Stimulated activated CD4-positive, alpha-beta T cell treated with anti-CD3 and anti-CD28 coated beads, Interleukin-15, amount 100 ng/mL, for 1 hour (primary cell): ENCODE measurements at places on chromosomes 12 and 14.

DNA sequence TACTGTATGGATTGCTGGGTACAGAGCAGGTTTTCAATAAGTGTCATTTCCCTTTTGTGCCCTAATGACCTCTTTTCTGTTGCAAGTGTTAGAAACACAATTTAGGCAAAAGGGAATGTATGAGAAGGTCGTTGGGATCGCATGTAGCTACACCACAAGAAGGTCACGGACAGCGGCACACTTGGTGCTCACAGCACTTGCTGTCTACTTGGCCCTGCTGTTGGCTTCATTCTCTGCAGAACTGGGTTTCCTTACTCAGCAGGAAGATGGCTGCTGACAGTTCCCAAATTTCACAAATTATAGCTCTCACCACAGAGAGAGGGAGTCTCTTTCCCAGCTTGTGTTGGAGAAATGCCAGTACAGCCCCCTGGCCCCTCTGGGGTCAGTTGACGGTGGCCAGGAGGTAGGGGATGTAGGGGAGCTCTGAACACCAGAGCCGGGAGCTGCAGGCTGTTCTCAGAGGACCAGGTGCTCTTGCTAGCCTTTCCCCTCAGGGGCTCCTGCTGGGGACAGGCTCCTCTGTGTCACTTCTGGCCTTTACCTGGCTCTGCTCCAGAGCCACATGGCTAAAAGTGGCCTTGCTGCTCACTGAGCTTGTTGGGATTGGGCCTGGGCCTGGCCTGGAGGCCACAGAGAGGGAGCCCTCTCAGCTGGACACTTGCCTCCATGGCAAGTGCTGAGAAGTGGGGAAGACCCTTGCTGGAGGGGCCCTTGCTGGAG, 50.9 kb upstream of the BCL7A start:
- no peak for DNase-seq

- DNase-seq = no peak
Measured at GRCh38 chr12:50734409-50735263, 29.3 kb upstream of the ATF1 start.

DNA sequence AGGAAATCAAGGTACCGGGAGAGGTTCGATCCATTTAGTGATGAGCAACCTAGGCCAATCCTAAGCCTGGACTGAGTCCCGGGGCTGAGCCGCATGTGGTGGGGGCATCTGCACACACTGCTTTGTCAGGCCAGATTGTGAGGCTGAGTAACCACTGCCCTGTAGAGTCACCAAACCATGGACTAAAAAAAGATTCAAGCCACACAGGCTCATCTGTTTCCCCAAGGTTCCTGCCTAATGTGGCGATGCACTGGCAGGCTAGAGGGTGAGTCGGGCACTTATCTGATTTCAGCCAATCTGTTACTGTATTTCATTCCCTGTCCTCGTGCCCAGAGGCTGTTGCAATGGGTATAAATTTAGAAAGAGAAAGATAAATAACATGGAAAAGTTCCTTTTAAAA, 140.8 kb downstream of the TTC7B start:
- DNase-seq = no peak

DNA sequence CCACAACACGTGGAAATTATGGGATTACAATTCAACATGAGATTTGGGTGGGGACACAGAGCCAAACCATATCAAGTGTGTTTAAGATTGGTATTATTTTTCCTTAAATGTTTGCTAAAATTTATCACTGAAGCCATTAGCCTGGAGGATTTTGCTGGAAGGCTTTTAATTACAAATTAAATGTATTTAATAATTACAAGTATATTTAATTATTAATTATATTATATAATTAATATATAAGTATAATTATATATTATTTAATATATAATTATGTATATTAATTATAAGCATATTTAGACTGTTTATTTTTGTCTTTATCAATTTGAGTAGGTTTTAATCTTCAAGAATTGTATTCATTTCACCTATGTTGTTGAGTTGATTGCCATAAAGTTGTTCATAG, 427.4 kb upstream of the FLRT2 start:
- DNase-seq = no peak

DNA sequence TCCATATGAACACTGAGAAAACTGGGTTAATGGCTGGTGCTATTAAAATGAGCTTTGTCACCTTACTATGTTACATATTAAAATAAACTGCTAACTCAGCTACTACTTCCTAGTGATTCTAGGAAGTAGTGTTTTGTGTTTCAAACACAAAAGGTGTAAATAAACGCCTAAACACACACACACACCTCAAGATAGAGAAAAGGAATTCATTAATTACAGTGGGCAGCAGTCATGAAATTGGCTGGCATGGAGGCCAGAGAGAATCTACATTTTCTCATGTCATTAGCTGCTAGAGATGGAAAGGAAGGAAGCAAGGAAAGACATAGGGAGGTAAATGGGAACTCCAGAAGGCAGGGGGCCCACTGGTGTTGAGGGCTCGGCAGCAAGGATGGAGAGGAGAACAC, 787 bp upstream of the PRMT5 start:
- DNase-seq = no peak

DNA sequence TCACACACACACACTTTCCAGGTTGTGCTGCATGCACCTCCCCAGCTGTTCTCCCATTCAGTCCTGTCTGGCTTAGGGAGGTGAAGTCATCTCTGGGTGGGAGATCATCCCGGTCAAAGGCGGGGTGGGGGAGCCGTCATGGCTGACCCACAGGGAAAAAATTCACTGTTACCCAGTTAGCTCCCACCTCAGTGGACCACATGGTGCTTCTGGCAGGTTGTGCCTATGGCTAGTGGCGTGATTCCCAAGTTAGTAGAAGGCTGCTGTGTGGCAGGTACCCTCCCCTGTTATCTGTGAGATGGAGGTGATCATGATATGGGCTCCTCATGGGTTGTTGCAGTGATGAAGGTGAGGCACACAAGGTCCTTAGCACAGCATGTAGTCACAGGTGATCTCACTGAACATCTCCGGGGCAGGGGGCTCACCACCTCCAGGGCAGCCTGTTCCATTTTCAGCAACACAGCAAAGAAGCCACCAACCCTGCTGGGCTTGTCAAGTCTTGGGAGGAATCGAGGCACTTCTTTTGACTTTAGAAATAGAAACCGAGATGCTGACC, 154.9 kb upstream of the CCND2 start:
- no peak for DNase-seq

- DNase-seq = no peak
Measured at GRCh38 chr12:113933201-113933786, 32.8 kb downstream of the RBM19 start.

DNA sequence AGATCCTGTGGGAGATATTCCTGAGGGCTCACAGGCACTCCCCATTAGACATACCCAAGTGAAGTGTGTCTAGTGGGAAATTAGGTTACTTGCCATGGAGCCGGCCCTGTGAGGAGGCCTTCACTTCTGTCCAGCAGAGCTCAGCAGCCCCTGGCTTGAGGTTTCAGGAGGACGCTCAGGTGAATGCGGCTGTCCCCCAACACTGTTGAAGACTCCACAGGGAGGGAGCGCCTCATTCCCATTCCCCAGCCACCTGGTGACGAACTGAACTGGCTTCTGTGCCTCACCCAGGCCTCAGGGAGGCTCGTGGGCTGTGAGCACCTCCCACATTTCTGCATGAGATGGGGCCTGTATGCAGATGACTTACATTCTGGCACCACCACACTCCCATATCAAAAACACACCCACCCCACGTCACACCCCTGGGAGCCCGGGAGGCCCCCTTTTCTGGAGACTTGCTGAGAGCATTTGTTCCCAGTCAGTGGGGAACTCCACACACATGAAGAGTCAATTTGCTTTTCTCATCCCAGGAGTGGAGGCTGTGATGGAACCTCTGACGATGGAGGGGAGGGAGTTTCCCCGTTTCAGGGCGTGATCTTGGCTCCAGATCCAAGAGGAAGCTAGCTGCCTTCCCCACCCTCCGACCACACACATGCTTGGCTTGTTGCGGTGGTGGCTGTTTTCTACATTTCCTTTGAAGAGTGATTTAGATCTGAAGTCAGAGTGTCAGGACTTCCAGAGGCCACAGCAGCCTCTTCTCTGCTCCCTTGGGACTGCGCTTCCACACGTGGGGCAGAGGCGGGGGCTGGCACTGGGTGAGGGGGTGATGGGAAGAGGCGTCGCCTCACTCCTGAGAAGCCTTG, 120.7 kb downstream of the ADGRD1 start:
- no peak for DNase-seq

DNA sequence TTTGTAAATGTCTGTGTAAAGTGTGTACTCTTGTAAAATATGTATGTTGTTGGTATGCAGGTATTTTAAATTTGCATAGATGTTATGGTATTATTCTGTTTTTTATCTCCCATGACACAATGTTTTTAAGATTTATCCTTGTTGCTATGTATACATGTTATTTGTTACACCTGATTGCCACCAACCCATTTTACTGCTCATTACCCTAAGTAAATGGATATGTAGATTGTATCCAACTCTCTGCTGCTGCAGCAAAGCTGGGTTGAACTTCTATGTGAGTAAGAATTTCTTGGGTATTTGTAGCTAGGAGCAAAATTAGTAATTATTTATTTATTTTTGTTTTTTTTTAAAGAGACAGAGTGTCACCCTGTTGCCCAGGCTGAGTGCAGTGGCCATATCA, 6.2 kb downstream of the APAF1 start:
- no peak for DNase-seq

GRCh38 chr12:92332552-92332951, 186.9 kb upstream of the BTG1 start:
- DNase-seq = no peak

DNA sequence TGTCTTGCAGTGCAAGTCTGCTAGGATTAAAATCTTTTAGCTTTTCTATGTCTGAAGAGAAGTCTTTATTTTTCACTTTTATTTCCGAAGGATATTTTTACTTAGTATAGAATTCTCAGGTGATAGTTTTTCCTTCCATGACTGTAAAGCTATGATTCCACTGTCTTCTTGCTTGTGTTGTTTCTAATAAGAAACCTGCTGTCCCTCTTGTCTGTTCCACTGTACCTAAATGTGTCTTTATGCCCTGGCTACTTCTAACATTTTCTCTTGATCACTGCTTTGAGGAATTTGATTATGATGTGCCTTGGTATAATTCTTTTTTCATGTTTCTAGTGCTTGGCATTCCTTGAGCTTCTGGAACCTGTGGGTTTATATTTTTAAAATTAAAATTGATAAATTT, 228.7 kb downstream of the CACNA1C start:
- DNase-seq = no peak

DNA sequence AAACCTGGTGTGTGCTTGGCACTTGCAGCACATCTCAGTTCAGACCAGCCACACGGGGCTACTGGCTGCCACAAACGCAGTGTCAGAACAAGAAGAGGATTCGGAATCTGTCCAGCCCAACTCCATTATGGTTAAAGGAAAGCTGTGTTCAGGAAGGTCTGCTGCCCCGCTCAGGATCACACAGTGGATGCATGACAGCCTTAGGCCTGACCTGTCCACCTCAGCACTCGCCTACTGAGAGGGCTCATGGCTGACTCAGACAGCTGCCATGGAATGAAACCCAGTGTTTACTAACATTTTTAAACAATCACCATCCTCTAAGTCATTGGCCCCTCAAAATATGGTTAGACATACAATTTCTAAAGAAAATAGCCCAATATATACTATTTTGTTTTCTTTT, 5.6 kb upstream of the NIN start:
- DNase-seq = no peak

DNA sequence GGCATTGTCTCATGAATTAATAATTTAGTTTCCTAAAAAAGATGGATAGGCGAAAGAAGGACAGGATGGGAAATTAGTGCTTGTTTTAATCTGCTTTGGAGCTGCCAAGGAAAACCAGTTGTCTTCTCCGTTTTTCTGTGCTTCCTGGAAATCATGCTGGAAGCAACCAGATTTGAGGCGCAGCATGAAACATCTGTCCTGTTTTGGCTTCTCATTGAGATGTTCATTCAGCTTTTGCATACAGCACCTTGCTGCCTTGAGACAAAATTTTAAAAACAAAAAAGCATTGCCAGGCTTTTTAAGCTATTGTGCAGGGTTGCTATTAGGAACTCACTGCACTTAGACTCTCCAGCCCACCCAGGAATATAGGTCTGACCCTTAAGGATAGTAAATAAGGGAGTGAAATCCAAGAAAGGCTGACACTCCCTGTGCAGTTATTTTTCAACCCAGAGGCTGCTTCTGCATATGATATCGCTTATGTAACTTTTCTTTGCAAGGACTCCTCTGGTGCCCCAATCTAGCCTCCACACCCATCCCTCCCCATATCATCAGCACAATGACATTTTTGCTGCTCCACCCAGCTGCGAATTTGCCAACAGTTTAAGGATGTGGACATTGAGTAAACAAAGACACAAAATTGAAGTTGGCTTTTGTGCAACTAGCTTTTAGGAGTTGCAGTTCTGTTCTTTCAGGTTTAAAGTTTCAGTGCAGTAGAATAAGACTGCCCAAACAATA, 46.9 kb upstream of the MDM1 start:
- DNase-seq = no peak

- peak; percentile 31 for DNase-seq
Measured at GRCh38 chr14:53109105-53110041, 43.8 kb downstream of the DDHD1 start.

DNA sequence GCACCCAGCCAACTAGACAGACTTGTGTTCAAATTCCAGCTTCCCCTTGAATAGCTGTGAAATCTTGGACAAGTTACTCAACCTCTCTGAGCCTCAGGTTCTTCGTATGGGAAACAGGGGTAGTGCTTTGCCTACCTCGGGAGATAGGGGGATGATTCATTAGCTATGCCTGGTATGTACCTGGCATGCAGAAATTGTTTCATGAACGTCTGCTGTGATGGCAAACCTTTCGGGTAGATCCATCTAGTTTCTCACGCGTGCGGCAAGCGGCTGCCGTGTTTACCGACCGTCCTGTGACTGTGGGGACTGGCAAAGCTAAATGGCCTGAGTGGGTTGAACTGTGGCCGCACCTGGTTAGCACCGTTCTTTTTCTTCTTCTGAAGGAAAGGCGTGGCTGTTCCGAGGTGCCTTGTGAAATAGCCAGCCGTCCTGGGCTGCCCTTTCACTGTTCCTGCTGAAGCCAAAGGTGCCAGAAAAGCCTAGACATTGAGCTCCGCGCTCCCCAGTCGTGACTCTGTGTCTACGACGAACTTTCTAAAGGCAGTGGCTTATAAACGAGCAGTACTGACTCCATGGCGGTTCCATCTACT, 40.6 kb upstream of the MED13L start:
- no peak for DNase-seq

DNA sequence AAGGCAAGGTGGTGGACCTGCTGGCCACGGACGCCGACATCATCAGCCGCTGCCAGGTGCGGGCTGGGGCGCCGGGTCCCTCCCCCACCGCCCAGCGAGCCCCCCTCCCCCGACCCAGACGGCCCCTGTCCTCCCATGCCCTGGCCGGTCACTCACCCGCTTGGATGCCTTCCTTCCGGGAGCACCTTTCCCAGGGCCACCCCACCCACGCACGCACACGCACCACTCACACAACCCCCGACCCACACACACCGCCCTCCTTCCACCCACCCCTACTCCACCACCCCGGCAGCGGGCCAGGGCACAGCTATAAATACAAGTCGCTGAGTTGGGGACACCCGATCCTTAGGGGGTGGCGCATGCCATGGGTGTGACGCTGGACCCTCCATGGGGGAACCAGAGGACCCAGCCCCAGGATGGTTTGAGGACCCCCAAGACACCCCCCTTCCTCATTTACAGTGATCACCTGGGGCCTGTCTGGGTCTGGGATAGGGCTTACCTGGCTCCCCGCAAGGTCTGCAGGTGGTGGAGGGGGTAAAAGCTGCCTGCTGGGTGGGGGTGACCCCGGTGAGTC, 465 bp downstream of the ADSS1 start:
- no peak for DNase-seq
